GM10248 (cell line): ENCODE measurements at places on chromosomes 11 and 22.

GRCh38 chr11:3090096-3090901 lies 33.1 kb upstream of the CARS1 start:
- DNase-seq, result peak; percentile 14

GRCh38 chr11:62128835-62129234 lies 5.0 kb downstream of the INCENP start:
- no peak for DNase-seq

DNA sequence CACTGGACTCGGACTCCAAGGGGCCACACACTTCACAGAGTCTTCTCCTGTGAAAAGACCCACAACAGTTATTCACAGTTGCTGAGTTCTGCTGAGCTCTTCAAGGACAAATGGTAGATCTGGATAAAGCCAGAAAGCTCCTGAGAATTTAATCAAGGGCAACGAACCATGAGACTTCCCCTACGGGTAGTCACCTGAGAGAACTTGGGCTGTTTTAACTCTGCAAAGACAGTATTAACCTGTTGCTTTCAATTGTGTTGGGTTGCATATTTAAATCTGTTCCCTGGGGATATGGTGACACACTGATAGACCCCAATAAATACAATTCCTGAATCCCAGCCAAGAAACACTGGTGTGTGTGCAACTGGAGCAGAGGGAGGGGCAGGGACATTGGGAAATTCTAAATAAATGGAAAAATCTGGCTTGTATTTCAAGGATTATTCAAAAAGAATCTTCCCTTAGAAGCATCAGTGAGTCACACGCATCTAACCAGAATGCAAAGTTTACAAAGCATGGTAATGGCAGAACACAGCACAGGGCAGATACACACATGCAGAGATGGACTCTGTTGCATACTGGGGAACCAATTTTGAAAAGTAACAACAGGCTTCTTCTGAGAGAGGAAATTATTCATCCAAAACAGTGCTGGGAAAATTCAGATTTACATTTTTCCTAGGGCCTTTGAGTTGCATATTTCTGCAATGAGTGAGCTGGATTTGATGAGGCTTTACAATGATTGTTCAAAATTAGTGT lies 4.0 kb downstream of the KCNJ1 start:
- no peak for DNase-seq

DNA sequence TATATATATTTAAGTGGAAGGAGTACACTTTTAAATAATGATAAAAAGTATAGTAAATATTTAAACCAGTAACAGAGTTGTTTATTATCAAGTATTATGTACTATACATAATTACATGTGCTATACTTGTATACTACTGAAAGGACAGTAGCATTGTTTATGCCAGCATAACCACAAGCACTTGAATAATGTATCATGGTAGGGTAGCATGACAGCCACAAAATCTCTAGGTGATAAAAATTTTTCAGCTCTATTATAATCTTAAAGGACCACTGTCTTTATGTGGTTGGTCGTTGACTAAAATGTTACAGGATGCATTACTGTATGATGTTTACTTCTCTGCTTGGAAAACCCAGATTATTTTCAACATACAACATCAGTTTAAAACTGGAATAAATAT lies 349.2 kb downstream of the CASP12 start:
- no peak for DNase-seq

- no peak for DNase-seq
Observed at GRCh38 chr11:69541501-69542313, 60.2 kb downstream of the LINC01488 start.

GRCh38 chr11:75096456-75097172 lies at the start of gene OR2AT4:
Gene OR2AT4, minus strand, starts transcription at chr11:75096876.
- no peak for DNase-seq

- DNase-seq, result no peak
Observed at GRCh38 chr22:43731988-43732387, 80.1 kb downstream of the EFCAB6 start.

DNA sequence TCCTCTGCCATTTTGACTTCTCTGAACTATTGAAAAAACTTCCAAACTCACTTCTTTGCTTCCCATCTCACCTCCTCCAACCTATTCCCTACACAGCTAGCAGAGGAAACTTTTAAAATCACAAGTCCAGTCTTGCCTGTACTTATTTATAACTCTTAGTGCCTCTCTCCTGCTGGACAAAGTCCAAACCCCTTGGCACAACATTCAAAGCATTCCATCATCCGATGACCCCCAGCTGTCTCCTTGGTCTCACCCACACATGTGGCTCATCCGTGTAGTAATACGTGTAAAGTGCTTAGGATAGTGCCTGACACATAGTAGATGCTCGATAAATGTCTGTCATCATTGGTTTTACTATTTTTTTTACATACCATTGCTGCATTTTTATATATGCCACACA lies 101.4 kb downstream of the PARVA start:
- DNase-seq, result no peak

DNA sequence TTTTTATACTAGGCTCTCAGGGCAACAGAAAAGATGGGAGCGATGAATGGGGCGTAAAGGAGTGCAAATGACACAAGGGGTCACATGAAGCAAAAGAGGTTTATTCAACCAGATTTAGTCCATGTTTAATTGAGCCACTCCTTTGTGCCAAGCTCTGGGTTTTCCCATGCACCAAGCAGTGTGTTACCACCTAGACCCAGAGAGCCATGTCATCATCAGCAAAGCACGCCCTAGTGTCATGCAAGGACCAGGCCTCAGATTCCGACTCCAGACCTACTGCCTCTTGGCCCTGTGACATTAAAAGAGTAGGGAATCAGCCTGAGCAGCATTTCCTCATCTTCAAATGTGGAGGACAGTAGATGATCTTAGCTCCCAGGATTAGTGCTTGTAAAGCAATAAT lies 1.1 kb upstream of the IGLL5 start:
- DNase-seq, result no peak

GRCh38 chr22:23082534-23083314 lies 12.4 kb downstream of the GNAZ start:
- no peak for DNase-seq

DNA sequence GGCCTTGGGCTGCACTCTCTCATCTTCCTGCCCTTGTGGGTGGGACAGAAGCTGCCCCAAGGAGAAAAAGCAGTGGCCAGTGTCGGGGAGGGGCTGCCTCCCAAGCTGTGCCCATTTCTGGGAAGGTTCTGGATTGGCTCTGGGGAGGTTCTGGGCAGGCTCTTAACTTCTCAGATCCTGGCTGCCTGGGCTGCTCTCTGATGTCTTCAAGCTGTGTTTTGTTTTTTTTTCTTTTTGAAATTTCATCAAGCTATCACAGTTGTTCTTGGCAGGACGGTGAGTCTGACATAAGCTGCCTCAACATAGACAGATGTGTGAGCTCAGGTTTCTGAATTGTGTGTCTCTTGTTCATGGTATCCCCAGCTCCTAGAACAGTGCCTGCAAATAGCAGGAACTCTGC lies 1032.0 kb downstream of the BRD1 start:
- no peak for DNase-seq

DNA sequence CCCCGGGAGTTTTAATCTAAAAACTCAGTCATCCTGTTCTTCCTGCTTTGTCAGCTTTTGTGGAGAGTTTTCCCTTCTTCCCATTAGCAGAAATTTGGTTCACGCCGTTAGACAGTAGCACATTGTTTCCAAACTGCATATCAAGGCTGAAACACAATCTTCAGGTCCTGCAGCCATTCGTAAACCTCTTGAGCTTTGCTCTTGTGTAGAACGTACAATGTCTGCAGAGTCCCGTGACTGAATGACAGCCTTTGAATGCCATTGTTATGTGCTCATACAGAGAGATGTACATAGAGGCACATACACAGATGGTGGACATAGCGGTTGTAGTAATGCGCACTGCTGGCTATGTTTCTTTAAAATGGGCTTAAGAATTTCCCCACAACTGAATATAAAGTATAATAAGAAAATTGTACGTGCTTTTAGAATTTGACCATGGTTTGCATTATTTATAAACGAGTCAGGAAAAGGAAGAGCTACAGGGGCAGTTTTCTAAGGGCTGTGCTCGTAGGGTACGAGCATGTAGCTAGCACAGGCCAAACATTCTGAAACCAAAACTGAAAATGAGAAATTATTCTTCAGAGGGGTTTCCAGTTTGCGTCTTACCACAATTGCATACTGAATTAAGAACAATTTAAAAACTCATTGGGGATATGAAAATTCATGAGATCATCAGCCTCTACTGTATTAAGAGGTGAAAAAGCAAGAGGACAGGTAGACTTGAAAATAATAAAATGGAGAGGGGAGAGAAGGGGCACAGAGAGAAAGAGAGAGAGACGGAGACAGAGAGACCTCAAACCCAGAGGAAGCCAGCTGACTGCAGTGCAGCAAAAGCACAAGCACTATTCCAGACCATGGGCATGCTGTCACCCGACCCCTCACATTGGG lies 310.1 kb downstream of the CADM1 start:
- peak; percentile 22 for DNase-seq

GRCh38 chr22:49272546-49273125 lies 555.0 kb downstream of the BRD1 start:
- DNase-seq, result no peak

- no peak for DNase-seq
Observed at GRCh38 chr22:45583504-45583903, 80.8 kb downstream of the FBLN1 start.

DNA sequence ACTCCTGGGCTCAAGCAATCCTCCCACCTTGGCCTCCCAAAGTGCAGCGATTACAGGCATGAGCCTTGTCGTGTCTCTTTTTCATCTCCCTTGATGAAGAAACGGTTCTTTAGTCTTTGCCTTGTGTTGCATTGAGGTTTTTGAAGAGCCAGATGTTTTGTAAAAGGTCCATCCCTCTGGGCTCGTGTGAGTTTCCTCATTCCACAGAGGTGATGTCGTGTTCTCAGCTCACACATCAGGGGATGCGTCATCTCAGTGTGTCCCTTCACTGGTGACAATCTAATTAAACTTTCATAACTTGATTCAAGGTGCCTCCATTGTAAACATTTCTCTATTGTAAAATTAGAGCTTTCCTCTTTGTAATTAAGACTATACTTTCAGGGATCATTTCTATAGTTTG lies 29.7 kb upstream of the TEF start:
- DNase-seq, result no peak

GRCh38 chr11:46360878-46361277 lies 13.6 kb downstream of the DGKZ start:
- no peak for DNase-seq

DNA sequence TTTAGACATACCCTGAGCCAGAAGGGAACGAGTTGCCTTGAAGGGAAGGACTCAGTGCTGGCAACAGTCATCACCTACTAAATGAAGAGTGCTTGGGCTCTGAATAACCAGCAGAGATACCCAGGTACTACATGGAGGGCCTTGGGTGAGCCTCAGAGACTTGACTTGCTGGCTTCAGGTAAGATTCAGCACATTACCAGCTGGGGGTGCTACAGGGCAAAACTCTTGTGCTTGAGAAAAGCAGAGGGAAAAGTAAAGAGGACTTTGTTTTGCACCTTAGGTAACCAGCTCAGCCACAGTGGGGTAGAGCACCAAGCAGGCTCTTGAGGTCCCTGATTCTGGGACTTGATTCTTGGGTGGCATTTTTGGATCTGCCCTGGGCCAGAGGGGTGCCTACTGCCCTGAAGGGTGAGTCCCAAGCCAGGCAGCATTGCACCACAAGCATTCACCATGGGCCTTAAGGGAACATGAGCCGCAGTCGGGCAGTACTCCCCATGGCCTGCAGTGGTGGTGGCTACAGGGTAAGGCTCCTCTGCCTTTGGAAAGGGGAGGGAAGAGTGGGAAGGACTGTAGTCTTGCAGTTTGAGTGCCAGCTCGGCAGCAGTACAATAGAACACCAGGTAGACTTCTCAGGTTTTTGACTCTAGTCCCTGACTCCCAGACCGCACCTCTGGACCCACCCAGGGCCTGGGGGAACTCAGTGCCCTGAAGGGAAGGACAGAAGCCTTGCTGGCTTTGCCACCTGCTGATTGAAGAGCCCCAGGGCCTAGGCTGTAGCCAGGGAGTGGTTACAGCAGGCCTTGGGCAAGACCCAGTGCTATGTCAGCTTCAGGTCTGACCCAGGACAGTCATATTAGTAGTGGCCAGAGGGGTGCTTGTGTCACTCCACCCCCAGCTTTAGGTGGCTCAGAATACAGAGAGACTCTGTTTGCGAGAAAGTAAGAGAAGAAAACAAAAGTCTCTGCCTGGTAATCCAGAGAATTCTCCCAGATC lies 22.7 kb upstream of the PLEKHA7 start:
- no peak for DNase-seq

DNA sequence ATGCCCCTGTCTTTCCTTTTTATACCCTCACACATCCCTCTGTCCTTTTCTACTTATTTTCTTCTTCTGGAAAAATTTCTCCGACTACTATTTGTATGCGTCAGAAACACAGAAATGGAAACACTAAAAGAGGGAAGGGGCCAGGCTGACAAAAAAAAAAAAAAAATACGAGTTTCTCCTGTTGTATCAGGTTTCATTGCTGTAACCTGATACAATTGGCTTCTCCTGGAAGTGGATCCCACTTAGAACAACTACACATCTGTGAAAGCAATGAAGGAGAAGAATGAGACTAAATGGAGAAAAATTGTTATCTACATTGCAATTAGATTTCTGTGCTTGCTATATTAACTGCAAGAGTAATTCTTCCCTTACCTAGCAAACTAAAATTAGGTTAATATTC lies 393.9 kb downstream of the GUCY1A2 start:
- DNase-seq, result no peak

DNA sequence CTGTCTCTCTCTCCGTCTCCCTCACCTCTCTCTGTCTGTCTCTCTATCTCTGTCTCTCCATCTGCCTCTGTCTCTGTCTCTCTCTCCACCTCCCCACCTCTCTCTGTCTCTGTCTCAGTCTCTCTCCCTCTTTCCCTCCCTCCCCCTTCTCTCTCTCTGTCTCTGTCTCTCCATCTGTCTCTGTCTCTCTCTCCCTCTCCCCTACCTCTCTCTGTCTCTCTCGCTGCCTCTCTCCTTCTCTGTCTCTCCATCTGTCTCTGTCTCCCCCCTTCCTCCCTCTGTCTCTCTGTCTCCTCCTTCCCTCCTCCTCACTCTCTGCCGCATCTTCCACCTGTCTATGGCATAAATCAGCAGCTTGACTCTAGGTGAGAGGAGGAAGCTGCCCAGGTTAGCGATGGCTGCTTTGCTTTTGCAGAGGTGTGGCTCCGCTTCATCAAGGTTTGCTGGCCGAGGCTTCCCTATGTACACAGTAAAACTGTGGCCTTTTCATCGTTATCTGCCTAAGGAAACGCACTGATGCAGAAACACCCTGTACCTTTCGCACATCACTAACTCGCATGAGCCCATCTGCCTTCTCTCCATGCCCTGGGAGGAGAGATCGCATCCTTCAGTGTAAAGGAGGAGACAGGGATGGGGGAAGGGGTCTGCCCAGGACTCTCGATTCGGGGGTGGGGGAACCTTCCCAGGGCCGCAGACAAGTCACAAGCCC lies 44.5 kb downstream of the ANO1 start:
- no peak for DNase-seq

DNA sequence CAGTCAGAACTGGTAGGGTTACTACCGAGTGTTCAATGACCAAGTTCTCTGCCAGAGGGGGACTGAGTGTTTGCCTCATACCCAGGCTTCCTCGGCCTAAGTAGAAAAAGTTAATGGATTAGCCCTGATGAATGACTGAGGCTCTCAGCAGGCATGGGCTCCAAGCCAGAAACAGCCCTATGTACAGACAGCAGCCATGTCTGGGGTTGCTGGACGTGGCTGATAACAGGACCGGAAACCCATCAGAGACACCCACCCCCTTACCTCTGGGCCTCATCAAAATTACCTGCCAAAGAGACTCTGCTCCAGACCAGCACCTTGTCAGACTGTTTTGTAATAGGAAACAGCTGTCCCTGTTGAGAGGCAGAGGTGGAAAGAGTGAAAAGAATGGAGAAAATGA lies 351.4 kb downstream of the ETS1 start:
- DNase-seq, result no peak
